ENCODE measurements at places on chromosomes 2 and 18. TPM values are rescaled to one million over a fixed set of nuclear protein-coding genes. Genes with fewer than 3 reads are reported as not detected.

PROC gene
- 0.10 TPM for polyA plus RNA-seq

C1GALT1C1L gene
- polyA plus RNA-seq, result 0.39 TPM

DNAH7 gene
- 2.7 TPM for polyA plus RNA-seq

CLEC4F gene
- 0.34 TPM for polyA plus RNA-seq

VIT gene
- 0.18 TPM for polyA plus RNA-seq

- H3K27me3 ChIP-seq, result no peaks in the 10 kb centered on the region
- no peaks in the 10 kb centered on the region for H3K36me3 ChIP-seq
- H3K4me1 ChIP-seq, result peaks cover 12% of the 10 kb centered on the region
- peak overlapping the region; percentile 46 for H3K27ac ChIP-seq
- H3K4me3 ChIP-seq, result no peak overlapping the region
- no peak for DNase-seq
Measured at GRCh38 chr2:26735883-26736588, 28.0 kb upstream of the SLC35F6 start.

GRCh38 chr2:37911296-37911873, 13.7 kb upstream of the RMDN2 start:
- H3K4me1 ChIP-seq, result peaks cover under 1% of the 10 kb centered on the region
- no peaks in the 10 kb centered on the region for H3K27me3 ChIP-seq
- no peak overlapping the region for H3K27ac ChIP-seq
- no peaks in the 10 kb centered on the region for H3K36me3 ChIP-seq

DNA sequence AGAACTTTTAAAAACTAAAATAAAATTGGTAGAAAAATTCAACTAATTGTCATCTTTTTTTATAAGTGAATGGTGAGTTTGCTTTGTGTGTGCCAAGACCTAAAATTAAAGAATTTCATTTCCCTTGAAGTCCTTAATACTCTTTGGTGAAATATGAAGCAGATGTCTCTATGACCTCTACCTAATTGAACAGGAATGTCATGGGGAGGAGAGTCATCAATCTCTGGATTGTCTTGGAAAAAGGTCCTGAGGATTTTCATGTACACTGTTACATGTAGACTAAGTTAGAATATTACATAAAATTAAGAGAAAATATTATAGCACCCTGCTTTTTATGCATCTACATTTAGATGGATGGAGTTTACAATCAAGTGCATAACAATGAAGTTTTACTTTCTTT, 177.9 kb upstream of the LRP1B start:
- no peak overlapping the region for H3K27ac ChIP-seq
- H3K4me3 ChIP-seq, result no peak overlapping the region
- no peaks in the 10 kb centered on the region for H3K27me3 ChIP-seq
- no peaks in the 10 kb centered on the region for H3K36me3 ChIP-seq
- H3K4me1 ChIP-seq, result no peaks in the 10 kb centered on the region
- DNase-seq, result no peak

DNA sequence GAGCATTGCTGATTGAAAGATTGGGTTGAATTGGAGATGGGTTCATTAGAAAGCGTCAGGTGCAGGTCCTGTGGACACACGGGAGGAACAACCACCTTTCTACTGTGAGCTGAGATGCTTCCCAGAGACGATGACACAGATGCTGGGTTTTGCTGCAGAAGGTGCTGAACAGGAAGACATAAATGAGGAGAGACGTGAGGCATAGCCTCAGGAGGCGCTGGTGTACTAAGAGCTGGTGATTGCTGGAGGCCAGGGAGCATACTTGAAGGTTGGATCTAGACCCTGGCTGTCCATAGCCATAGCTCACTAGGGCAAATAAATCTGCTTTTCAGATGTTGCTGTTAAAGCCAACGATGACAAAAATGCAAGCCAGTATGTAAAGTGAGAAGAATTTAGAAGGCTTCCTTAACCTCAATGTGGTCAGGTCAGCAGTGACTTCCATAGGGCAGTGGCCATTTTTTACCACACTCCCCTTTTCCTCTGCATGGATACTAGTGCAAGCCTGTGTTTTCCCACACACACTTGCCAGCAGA, 153.7 kb downstream of the SOX11 start:
- no peak overlapping the region for H3K27ac ChIP-seq
- DNase-seq, result no peak

DNA sequence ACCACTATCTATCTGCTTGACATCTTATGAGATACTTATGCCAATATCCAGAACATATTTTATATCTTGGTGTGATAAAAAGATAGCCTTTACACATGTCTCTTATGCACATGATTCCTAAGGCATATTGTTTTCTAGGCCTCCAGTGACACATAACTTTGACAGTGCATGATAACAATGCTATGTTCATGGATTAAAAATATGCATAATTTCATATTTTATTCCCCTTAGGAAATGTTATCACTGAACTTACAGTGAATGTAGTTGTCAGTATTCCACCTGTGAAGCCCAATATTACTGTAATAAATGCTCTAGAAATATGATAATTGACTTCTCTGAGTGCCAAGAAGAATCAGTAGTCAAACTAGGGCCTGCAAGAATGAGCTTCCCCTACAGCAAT, 532.3 kb downstream of the SPAG16 start:
- H3K4me1 ChIP-seq, result no peaks in the 10 kb centered on the region
- H3K27ac ChIP-seq, result no peak overlapping the region
- no peaks in the 10 kb centered on the region for H3K36me3 ChIP-seq
- no peaks in the 10 kb centered on the region for H3K27me3 ChIP-seq
- no peak overlapping the region for H3K4me3 ChIP-seq
- no peak for DNase-seq

DNA sequence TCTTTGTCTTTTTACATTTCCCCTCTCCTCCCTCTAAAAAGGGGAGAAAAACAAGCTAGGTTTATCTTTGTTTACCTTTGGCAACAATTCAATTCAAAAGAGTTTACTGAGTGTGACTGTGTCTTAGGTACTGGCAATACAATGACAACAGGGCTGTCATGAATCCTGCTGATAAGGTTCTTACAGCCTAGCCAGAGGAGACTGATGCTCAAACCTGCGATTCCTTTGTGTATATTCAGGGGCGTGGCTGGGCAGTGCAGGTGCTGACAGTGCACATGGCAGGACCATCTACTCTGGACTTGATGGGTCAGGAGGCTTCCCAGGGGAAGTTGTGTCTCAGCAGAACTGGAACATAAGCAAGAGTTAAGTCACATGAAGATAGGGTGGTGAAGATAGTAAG, 23.2 kb upstream of the TTN start:
- no peaks in the 10 kb centered on the region for H3K36me3 ChIP-seq
- peak overlapping the region; percentile 3 for H3K27ac ChIP-seq
- H3K4me3 ChIP-seq, result no peak overlapping the region
- DNase-seq, result no peak

- DNase-seq, result no peak
- H3K4me1 ChIP-seq, result peaks cover 4% of the 10 kb centered on the region
- no peaks in the 10 kb centered on the region for H3K27me3 ChIP-seq
- H3K4me3 ChIP-seq, result no peak overlapping the region
- no peak overlapping the region for H3K27ac ChIP-seq
- H3K36me3 ChIP-seq, result no peaks in the 10 kb centered on the region
Measured at GRCh38 chr18:31042084-31042405, 497 bp downstream of the DSC3 start.

DNA sequence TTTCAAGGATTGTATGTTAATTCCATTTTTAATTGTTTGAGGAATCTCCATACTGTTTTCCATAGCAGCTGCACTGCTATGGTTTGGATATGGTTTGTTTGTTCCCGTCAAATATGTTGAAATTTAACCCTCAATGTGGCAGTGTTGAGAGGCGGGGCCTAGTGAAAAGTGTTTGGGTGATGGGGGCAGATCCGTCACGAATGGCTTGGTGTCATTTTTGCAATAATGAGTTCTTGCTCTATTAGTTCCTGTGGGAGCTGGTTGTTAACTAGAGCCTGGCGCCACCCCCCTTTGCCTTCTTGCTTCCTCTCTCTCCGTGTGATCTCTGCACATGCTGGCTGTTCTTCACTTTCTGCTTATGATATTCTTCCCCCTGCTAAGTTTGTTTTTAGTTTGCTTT, 71.4 kb upstream of the LDLRAD4 start:
- H3K4me3 ChIP-seq, result no peak overlapping the region
- H3K27ac ChIP-seq, result no peak overlapping the region
- no peaks in the 10 kb centered on the region for H3K36me3 ChIP-seq
- no peaks in the 10 kb centered on the region for H3K27me3 ChIP-seq
- H3K4me1 ChIP-seq, result no peaks in the 10 kb centered on the region

DNA sequence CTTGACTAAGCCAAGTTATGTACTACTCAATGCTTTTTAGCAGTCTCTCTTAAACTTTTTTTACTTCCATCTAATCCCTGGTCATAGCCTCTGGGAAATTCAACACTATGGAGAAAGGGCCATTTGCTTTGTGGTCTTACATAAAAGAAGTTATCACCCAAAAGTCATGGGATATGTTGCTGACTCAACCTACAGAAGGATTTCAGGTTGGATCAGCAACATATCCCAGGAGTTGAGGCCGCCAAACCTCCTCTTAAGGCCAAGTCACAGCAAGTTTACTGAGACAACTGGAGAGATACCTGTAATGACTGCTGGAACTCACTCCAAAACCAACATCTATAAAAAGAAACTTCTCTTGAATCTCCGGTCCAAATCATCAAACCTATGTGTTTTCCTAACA, 141.1 kb downstream of the IRS1 start:
- no peak for DNase-seq
- peaks cover 9% of the 10 kb centered on the region for H3K4me1 ChIP-seq
- no peaks in the 10 kb centered on the region for H3K36me3 ChIP-seq
- no peak overlapping the region for H3K27ac ChIP-seq
- no peaks in the 10 kb centered on the region for H3K27me3 ChIP-seq

Data from lung (tissue), 17 donors.